ENCODE measurements at places on chromosomes 1 and 21. TPM values are rescaled to one million over a fixed set of nuclear protein-coding genes. Genes with fewer than 3 reads are reported as not detected.

DNA sequence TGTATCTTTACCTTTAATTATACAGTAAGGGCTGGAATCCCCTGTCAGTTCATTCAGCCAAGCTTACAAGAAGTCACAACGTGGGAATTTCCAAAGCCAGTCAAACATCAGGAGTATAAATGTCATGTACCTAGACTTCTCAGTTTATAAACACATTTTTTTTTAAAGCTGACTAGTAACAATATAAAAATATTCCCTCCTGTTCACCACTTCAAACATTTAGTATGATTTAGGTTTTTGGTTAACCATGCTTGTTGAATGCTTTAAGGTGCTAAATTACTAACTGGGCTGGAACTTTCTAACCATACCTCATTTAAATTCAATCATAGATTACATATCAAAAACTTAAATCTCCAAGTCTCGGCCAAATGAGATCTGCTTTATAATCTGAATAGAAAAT, 44.0 kb downstream of the JAK1 start:
- no peak for DNase-seq

GRCh38 chr1:96416111-96416595, 305.4 kb upstream of the PTBP2 start:
- no peak for DNase-seq

DNA sequence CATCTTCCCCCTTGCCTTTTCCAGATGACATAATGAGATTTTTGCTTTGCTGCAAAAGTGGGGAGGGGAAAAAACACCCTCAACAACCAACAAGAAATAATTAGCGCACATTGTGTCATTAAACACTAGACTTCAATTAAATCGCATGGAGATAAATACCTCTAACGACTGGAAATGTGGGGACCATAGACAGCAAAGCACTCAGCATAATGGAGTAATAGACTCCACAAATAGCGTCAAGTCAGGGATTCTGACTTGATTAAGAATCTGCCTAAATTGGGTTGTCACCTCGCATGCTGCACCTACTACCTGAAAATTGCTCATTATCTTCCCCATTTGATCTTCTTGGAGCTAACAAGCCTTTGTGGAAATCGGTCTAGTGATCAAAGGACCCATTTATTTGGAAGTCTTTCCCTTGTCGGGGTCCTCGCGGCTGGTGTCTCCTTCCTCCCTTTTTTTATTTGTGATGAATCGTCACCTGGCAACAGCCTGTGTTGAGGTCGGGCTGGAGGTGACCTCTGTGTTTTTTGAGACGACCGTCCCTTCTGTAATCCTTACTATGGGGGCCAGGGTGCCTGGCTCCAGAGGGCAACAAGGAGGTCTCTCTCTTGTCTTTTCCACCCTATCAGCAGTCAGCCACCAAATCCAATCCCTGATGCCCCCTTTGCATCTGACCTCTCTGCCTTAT, 75.3 kb upstream of the IGSF21 start:
- no peak for DNase-seq

- DNase-seq = no peak
Observed at GRCh38 chr1:61638911-61639605, 85.9 kb downstream of the TM2D1 start.

- no peak for DNase-seq
Observed at GRCh38 chr1:33143176-33143575, 38.7 kb downstream of the TRIM62 start.

DNA sequence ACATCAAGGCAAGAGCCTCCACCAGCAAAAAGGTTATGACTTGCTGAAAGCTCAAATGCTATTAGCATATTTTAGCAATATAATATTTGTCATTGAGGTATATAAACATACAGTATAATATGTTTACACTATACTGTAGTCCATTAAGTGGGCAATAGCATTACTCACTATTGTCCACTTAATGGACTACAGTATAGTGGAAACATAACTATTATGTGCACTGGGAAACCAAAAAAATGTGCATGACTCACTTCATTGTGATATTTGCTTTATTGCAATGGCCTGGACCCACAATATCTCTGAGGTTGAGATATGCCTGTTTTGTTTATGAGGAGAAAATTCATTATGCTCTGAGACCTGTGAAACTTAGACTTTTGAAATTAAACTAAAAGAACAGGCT, 300.0 kb downstream of the BARHL2 start:
- no peak for DNase-seq

GRCh38 chr21:34630536-34631143, 15.7 kb upstream of the RCAN1 start:
- no peak for DNase-seq

DNA sequence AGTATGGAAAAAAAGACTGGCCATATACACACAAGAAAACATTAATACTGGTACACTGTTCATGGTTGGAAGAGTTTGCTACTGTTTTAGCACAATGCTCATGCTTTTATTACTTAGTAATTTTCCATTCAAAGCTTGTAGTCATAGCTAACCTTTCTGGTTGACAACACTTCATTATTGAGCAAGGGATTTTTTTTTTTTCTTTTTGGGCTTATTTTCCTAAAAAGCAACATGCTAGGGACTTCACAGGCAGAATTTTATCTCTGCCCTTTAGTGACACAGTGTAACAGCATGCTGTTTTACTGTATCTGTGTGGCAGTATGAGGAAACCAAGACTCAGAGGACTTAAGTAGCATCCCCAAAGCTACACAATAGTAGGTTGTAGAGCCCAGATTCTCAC, 58.5 kb downstream of the FGGY start:
- no peak for DNase-seq

UBASH3A gene
- not detected for total RNA-seq

BARHL2 gene
- total RNA-seq = not detected

All from Right ventricle myocardium inferior (tissue), 1 donor.